Foreskin melanocyte (primary cell): ENCODE measurements at places on chromosomes 5 and 9.
A peak's percentile ranks its signal among the peaks of the same experiment; 100 is the strongest.

DNA sequence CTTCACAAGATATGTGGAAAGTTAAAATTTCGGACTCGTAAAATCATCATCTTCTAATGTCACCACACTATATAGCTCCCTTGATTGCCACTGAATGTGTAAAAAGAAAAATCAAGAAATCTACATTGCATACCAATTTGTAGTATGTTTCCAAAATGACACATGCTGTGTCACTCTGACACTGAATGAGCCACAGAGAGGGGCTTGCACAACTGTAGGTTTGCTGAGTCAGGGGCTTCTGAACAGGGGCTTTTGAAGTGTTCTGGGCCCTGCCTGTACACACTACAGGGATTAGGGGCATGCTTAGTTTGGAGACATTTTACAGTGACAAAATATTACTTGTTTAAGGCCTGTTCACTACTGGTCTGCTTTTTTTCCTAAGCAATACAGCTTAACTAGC lies 234.4 kb upstream of the GRAMD2B start:
- DNase-seq: no peak

- DNase-seq: no peak
Observed at GRCh38 chr9:38622288-38622674, 1.9 kb upstream of the ANKRD18A start.

- DNase-seq: peak; percentile 94
Observed at GRCh38 chr5:142296914-142297417, 27.9 kb downstream of the SPRY4 start.

GRCh38 chr5:96343094-96343493 lies 90.0 kb downstream of the PCSK1 start:
- DNase-seq: no peak

DNA sequence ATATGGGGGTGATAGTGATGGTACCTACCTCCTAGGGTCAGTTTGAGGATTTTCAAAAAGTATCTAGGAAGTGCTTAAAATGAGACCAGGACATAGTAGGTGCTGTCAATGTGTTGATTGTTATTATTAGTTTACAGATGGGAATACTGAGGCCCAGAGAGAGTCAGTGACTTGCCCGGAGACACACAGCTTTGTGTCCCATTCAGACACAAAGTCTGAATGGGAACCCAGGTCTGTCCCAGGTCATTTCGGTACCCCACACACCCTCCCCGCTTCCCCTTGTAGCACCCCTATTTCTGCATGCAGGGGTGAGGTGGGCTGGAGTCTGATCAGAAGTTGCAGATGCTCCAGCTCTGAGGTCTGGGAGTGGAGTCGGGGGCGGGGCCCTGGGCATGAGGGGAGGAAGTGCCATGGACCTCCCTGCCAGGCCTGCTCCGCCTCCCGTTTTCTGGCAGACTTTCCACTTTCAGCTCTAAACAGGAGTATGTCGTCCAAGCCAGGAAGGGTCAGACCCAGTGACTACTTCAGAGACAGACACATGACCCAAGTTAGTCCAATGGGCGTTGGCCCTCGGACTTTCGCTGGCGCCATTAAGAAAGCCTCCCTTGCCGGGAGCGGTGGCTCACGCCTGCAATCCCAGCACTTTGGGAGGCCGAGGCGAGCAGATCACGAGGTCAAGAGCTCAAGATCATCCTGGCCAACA lies 3.2 kb upstream of the DBN1 start:
- DNase-seq: no peak

DNA sequence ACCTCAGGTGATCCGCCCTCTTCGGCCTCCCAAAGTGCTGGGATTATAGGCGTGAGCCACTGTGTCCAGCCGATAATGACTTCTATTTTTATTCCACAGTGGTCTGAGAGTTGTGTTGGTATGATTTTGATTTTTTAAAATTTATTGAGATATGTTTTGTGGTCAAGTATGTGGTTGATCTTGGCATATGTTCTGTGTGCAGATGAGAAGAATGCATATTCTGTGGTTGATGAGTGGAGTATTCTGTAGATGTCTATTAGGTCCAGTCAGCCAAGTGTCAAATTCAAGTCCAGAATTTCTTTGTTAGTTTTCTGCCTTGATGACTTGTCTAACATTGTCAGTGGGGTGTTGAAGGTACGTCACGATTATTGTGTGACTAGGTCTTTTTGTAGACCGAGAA lies 338.2 kb upstream of the TARS1 start:
- no peak for DNase-seq
